ENCODE measurements at places on chromosomes 2 and 18.
A peak's percentile ranks its signal among the peaks of the same experiment; 100 is the strongest.

DNA sequence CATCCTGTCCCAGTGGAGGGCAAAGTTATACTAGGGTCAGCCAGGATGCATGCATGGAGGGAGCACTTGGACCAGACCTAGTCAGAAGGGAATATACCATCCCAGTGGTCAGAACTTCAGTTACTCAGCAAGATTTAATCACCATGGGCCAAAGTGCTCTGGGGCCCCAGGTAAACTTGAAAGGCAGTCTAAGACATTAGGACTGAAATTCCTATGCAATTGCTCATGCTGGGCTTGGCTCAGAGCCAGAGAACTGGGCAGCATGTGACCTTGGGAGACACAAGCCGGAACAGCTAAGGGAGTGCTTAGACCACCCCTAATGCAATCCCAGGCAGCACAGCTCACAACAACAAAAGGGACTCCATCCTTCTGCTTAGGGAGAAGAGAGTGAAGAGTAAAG lies 401.3 kb downstream of the KCNJ3 start:
- DNase-seq: no peak

- DNase-seq: no peak
Measured at GRCh38 chr2:225532096-225532495, 132.6 kb downstream of the NYAP2 start.

DNA sequence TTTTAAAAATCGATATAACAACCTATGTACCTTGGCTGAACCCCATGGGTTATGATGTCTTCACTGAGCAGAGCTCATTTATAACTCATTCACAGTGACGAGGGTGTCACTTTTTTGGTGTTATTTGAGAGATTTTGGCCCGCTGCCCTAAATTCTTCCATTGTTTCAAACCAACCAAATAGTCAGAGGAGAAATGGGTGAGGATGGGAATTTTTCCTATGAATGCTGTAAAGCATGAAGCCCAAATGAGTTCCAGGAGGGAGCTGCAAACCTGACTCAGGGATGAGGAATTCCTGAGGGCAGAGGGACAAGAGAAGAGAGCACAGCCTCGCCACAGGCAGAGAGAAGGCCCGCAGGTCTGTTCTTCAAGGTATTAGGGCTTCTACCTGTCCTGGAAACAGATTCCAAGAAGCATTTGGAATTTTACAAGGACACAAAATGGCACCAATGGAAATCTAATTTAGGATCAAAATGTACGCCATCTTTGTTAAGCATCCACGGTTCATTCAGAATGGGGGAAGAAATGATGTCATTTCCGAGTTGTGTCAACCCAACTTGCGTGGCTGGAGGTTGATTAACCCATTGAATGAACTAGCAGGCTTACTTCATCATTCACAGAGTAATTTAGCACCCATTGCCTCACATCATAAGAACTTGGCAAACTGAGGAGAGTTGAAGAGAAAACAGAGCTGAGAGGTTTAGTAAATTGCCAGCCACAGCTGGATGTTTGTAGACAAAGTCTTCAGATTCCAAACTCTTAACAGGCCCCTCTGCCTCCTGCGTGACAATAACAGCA lies 133.5 kb downstream of the LAMA3 start:
- DNase-seq: no peak

GRCh38 chr18:45835057-45835636 lies 9.7 kb downstream of the SIGLEC15 start:
- DNase-seq: no peak

DNA sequence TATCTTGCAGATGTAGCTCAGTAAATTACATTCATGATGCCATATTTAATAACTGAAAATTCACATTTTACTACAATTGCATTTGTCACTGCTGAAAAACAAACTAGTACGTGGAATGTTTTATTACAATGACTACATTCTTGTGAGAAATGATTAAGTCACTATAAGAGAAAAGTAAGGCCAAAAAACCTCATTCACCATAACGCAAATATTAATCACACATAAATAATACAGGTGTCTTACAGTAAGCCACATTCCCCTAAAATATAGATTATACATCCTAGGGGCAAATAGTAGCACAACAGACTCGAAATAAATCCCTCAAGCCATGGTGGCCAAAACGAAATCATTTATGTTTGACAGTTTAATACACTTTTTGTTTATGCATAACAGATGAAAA lies 460.6 kb downstream of the NR4A2 start:
- DNase-seq: no peak

- no peak for DNase-seq
Measured at GRCh38 chr18:74440808-74441427, 16.2 kb downstream of the DIPK1C start.

DNA sequence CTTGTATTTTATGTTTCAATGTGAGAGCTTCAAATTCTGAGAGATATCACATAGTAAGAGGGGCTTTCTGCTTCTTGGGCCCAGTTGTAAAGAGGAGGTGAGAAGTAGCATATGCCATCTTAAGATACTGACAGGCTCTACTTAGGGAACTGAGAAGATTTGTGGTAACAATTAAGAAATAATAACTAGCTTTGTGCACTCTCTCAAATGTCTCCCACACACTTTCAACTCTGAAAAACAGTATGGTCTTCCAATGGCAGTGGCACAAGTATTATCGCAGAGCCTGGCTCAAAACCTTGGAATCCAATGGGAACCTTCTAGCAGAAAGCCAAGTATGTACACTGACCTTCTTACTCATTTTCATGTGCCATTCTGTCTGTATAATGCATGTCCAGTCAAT lies 80.3 kb upstream of the FAM237A start:
- no peak for DNase-seq

DNA sequence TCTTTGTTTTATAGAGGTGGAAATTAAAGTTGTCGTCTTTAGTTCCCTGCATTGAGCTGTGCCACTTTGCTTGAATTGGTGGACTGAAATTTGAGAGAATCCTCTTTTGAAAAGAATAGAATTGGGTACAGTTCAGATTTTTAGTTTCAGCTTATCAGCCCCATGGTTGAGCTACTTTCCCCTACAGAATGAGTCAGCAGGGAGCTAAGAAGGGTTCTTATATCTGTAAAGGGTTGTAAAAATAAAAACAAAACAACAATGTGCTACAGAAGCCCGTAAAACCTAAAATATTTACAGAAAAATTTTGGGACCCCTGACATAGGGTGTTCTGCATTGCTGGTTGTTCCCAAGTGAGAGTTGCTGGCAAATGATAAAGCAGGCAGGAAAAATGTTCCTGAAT lies 12.6 kb downstream of the SLC20A1 start:
- DNase-seq: no peak

GRCh38 chr18:51039138-51040112 lies 9.4 kb downstream of the SMAD4 start:
- DNase-seq: no peak

- no peak for DNase-seq
Measured at GRCh38 chr2:108943751-108944150, 45.3 kb downstream of the EDAR start.

DNA sequence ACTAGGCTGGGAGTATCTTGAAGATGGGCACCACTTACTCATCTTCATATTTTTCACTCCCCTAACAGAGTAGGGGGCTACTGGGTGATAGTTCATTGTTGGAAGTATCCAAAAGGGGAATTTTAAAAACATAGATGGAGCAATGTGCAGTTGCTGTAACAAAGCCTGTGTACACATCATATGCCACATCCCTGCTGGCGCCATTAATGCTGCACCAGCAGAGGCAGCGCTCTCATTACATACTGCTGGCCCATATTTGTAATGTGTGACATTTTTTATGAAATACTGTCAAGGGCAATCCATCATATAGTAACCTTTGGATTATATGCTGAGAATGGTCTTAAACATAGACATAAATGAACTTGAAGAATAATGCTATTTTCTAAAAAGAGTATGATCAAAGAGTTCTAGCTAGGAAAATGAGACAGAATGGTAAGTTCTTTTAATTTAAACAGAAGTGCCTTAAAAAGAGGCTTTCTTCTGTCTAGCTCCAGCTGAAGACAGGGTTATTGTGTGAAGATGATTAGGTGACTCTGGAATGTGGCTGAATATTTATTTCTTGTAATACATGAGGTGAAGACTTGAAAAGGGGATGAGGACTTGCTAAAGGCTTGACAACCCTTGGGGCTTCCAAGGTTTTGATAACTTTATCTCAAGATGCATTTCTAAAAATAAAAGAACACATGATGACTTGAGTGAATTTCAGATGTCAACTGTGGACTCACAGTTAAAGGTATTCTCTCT lies 2.4 kb upstream of the TMEM178A start:
- no peak for DNase-seq

DNA sequence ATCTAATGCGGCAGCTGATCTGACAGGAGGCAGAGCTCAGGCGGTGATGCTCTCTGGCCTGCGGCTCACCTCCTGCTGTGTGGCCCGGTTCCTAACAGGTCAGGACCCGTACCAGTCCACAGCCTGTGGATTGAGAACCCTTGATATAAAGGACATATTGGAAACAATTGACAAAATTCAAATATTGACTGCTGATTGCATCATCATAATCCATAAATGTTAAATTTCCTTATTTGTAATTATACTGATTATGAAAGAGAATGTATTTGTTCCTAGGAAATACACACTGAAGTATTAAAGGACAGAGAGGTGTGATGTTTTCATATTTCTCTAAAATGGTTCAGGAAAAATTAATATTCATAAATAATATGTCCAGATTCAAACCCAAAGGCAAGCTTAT lies 63.8 kb upstream of the SRD5A2 start:
- no peak for DNase-seq

DNA sequence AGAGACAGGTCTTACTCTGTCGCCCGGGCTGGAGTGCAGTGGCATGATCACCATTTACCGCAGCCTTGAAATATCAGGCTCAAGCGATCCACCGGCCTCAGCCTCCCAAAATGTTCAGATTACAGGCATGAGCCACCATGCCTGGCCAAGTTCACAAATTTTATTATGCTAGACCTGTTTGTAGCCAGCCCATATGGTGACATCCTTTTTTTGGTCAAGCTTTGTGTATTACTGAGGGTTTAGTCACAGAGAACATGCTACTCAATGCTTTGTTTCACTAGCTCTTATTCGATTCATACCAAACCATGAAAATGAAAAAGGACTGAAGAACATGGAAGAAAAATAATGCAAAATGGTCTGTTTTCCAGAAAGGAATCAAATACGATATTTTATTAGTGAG lies 41.4 kb downstream of the DGKD start:
- no peak for DNase-seq

DNA sequence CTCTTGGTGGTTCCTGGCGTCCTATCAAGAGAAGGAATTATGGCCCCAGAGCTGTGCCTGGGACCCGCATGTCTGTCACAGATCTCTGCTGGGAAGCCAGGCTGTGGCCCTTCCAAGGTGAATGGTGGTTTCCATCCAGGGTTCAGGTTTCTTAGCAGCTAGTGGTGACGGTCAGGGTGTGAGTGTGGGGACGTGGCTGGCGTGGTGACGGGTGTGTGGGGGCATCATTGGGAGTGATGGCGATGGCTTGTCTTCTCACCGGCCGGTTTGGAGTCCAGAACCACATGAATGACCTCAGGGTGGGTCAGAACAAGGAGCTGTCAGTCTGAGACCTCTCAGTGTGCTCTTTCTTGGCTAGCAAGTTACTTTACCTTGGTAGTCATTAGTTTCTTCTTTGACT lies 52.6 kb downstream of the AGAP1 start:
- DNase-seq: peak; percentile 20

DNA sequence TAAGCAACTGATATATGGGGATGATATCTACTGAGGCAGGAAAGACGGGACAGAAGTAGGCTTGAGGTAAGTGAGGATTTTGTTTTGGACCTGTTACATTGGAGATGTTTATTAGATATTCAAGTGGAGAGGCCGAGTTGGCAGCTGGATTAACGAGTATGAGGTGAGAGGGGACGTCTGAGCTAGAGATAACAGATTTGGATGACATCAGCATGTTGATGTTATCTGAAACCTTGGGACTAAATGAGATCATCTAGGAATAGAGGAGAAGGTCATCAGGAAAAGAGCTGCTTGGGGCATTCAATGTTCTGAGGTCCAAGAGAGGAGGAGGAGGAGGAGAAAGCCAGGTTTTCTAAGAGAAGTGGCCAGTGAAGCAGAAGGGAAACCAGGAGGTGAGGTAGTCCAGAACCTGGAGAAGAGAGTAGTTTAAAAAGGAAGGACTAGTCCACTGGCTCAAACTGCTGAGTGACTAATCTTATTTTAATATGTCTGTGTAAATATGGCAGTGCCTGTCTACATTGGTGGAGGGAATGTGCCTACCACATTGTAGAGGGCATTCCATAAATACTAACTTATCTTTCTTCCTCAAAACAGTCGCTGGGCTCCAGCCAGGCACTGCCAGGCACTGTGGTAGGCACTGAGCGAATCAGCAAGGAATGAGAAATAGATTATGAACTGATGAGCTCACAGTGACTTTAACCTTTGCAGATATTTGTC lies 488.3 kb downstream of the DLGAP1 start:
- DNase-seq: peak; percentile 81

DNA sequence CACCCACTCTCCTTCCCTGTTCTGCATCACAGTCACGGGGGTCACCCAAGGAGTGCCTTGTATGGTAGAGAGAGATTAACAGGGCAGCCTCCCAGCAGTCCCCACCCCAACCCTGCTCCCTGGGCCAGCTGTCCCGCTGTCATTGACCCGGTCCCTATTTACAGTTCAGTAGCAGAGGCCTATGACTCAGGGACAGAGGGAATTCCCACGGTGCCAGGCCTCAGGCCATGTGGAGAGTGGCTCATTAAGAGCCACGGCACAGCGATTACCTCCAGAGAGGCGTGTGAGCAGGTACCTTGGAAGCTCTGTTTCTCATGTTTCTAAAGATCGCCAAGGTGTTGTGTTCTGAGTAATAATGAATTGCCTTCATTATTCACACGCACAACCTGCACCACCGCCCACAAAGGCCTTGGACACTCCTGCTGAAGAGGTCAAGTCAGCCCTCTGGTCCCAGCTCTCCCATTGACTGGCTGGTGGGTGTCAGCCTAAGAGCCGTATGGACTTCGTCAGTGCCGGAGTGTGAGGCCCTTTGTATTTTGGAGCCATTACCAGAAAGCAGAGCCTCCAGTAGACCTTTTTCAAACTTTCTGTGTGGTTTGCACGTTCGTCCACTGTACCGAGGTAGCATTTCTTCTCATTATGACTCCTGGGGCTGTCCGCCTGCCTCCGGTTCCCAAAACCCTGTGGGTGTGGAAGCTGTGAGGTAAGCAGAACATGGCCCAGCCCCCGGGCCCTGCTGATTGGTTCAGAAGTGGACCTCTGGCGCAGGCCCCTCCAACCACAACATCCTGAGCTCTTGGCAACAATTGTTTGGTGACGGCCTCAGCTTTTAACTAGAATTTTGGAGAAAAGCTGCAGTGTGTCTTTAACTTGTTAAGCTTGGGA lies 47.0 kb downstream of the SERTAD2 start:
- DNase-seq: peak; percentile 94

DNA sequence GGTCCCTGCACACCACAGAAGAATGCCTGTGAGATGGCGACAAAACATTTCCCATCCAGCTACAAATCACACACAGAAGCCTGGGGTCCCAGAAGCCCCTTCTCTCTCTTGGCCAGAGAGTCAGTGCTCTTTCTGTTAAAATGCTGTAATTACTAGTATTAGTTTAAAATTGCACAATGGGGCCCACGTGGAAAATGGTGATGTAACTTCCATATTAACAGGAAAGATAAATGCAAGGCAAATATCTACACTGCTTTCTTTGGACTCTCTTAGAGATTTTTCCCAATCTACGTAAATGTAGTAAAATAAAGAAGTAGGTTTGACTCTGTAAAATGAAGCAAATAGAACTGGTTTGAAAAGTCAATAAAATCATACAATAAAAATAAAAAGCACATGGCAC lies 113.9 kb upstream of the TFCP2L1 start:
- no peak for DNase-seq
